Activated naive CD4-positive, alpha-beta T cell treated with Interleukin-2 at 50 U/mL for 16 hours (primary cell): ENCODE measurements at places on chromosomes 3 and 15.

GRCh38 chr15:40472171-40472727 lies 1.5 kb downstream of the CHST14 start:
- DNase-seq: no peak

GRCh38 chr3:134682196-134682880 lies 31.5 kb upstream of the KY start:
- no peak for DNase-seq

GRCh38 chr15:33194704-33195670 lies at the start of gene FMN1:
TSS of gene FMN1 (minus strand) at chr15:33194714. CDS start at chr15:33154914, 39,800 bp downstream.
- peak; percentile 92 for DNase-seq

DNA sequence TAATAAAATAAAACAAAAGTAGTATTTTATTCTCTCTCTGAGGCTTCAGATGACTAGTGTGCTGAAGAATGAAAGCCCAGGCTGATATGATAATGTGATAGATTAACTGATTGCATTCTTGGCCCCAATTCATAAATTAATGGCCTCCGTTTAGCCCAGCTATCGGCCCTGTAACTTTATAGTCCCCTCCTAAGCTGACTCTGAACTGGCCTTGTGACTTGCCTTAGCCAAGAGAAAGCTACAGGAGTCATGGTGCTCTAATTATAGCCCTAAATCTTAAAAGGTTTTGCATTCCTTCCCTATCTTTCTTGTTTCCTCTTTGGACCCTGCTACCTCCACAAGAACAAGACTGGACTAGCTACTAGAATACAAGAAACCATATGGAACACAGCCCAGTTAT lies 123.2 kb upstream of the EPHA3 start:
- no peak for DNase-seq

GRCh38 chr15:93474728-93475127 lies 385.7 kb upstream of the RGMA start:
- DNase-seq: no peak
